Activated CD8-positive, alpha-beta memory T cell treated with anti-CD3 and anti-CD28 coated beads for 4 hours (primary cell): ENCODE measurements at places on chromosomes 1 and 21.

DNA sequence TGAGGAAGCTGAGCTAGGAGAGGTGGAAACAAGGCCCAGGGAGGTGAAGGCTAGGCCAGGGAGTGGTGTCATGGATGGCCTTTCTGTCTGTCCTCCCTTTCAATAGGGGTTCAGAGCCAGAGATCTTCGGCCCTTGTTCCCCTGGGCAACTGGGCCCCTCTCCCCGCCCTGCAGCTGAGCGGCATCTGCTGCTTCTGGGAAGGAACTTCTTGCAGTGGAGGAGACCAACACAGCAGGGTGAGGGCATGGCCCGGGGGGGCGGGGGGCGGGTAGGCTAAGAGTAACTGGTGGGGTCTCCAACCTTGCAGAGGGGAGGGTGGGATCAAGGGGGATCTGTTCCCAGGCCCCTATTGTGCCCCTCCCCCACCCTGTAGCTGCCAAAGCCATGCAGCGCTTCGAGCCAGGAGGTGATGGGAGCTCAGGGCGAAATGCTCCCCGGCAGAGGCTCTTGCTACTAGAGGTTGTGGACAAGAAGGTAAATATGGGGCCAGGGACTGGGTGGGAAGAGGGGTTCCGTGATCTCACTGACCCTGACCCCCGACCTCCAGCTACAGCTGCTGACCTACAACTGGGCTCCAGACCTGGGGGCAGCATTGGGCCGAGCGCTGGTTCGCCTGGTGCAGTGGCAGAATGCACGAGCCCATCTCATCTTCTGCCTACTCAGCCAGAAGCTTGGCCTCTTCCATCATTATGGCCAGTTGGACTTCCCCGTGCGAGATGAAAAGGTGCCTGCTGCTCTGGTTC lies 11.7 kb downstream of the HYI start:
- no peak for DNase-seq

GRCh38 chr1:27589441-27589840 lies 14.5 kb downstream of the AHDC1 start:
- no peak for DNase-seq

DNA sequence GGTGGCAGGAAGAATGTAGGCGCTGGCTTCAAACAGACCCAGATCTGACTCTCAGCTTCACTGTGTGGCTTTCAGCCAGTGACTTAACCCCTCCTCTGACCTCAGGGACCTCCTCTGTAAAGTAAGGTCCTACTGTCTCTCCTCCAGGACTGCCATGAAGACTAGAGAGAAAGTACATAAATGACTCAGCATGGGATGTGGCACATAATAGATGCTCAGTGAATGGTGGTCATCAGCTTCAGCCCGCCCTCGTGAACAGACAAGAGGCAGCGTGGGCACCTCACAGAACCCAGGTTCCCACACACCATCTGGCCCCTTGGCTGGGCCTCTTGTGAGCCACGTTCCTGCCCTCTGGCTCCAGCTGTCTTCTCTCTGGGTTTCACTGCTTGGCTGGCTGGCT lies 126.0 kb downstream of the SYF2 start:
- no peak for DNase-seq

DNA sequence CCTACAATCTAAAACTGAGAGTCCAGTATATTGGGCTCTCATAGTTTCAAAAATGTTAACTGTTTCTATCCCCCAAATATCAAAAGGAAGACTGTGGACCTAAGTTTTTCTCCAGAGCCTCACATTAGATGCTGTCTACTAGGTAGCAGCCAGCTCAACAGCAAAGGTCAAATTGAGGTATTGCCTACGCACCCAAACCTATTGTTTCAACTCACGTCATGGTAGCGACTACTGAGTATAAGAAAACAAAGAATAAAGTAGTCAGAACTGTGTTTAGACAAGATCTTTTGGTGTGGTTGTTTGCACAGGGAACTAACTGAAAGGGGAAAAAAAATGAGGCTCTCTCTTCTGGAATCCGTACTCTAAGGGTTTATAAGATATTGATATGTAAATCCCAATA lies 173.2 kb downstream of the LBR start:
- DNase-seq, result no peak

- no peak for DNase-seq
Measured at GRCh38 chr1:21232044-21232443, 55.3 kb upstream of the EIF4G3 start.

DNA sequence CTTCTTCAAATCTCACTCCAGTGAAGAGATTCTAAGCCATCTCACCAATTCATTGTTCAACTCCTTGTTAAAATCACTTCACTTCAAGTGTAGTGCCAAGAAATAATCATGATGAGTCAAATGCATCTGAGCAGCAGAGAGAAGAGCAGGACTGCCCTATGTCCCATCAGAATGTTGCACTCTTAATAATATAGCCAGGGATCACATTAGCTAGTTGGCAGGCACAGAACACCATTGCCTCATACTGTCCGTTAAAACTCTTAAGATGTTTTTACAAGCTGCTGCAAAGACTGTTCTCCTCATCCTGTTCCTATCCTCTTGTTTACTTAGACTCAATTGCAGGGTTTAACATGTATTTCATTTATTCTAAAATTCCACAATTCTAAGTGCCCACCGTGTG lies 432.9 kb downstream of the PLPP3 start:
- DNase-seq, result no peak

DNA sequence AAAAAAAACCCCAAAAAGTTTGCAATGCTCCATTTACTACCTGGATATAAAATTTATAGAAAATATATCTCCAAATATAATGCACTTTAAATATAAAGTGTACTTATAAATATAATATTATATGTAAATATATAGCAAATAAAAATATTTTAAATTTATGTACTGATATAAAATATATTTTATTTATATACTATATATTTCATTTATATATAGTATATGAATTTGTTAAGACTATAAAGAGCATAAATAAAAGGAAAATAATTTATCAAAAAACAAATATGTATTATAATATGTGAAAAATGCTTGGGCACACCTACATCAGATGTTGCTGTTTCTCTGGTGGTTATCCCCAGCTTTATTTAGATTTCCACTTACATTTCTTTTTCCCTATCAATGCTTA lies 71.0 kb upstream of the ZBTB18 start:
- DNase-seq, result no peak

- no peak for DNase-seq
Measured at GRCh38 chr1:43174873-43175272, 2.7 kb downstream of the CFAP57 start.

DNA sequence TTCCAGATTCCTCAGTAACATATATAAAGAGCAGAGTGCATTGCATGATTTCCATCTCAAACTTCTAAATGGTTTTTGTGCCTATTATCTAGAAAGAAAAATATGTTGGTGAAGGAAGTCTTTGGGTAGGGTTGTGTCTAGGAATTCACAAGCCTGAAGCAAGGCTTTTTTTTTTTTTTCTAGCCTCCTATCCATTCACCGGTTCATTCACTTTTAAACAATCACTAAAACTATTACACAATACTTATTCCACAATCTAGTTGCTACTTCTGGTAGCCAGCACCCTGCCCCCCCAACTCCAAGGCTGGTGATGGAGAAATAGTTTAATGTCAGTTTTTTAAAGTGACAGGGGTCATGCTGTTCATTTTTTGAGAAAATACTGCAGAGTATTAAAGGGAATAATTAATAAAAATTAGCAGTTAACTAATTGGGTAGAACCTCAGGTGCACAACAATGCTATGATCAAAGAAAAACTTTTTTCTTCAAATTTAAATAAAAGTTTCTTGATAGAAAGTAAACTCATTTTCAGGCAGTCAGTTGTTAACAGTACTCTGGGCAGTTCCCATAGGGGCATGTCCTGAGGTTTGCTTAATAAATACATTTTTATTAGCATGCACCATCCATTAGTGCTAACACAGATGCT lies 10.9 kb downstream of the IRF2BP2 start:
- DNase-seq, result no peak

DNA sequence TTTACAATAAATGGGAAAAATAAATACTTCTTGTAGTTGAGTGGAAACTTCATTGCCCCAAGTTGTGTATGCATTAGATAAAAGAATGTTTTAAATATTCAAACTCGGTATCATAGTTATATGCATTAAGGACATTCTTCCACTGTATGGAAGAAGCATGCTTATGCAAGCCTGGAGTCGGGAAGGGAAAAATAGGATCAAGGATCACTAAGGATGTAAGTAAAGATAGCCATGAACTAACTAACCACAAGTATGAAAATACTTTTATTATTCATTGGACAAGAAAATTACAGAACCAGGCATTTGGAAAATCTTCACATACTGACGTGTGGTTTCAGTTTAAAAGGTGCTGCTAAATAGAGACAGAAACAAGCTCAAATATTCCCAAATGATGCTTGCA lies 26.9 kb upstream of the DPYD start:
- no peak for DNase-seq

DNA sequence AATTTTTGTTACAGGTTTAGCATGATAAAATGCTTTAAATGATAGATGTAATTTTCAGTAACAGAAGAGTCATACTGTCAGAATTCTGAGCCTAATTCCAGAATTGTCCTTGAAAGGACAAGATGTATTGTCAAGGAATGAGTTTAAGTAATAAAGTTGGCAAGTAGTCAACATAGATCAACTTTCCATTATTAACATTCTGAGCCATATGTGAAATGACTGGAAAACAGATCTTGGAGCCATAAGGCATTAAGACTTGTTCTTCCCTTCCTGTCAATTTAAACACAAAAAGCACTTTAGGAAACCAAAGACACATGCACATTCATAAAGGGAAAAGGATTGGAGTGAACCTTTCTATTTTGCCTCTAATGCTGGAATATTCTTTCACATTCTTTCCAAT lies 107.0 kb downstream of the ODF2L start:
- no peak for DNase-seq

DNA sequence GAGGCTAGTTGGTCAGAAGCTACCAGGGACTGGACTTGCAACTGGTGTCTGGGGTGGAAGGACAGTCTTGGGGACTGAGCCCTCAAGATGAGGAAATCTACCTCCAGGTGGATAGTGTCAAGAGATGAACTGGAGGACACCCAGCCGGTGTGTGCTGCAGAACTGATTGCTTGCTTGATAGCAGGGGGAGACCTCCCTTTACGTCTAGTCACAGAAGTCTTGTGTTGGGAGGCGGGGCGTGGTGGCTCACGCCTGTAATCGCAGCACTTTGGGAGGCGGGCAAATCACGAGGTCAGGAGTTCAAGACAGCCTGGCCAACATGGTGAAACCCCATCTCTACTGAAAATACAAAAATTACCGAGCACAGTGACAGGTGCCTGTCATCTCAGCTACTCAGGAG lies 4.9 kb downstream of the RCC2 start:
- DNase-seq, result no peak

DNA sequence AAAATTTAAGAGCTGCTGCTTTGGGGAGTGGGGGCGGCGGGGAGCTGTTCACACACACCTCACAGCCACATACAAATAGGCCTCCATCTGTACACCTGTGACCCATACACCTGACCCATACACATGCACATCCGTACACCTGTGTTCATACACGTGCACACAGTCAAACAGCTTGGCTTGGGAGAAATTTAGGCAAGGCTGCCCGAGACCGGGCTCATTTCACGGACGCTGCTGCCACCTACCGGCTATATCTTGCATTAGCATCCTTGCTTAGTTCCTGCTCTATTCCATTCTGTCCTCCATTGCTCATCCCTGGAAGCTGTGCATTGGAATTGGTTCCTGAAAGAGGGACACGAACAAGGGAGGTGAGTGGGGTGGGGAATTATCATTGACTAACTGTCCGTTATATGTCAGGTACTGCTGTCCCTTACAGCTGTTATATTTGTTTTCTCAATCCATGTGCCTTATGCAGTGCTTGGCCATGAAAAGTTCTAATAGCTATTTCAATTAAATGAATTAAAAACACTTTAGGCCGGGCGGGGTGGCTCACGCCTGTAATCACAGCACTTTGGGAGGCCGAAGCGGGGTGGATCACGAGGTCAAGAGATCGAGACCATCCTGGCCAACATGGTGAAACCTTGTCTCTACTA lies 37.1 kb upstream of the EPB41 start:
- peak; percentile 48 for DNase-seq

- DNase-seq, result peak; percentile 35
Measured at GRCh38 chr1:235867903-235868469, 1.3 kb upstream of the LYST start.

DNA sequence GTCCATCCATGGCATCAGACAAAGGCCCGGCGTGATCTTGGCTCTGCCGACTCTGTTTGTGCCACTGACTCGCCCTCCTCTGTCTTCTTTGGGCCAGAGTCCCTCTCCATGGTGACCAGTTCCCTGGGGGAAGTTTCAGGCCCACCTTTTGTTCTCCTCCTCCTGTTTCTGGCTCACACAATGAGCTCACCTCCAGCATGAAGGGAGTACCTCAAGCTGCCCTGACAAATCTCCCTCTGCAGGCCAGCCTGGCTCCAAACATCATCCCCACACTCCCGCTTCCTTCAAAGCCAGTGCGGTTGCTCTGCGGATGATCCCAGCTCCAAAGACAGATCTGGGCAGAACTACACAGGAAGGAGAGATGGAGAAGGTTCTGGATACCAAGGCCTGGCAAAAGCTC lies 576.6 kb downstream of the NPHP4 start:
- no peak for DNase-seq

- DNase-seq, result no peak
Measured at GRCh38 chr1:38141483-38141882, 94.9 kb upstream of the POU3F1 start.

DNA sequence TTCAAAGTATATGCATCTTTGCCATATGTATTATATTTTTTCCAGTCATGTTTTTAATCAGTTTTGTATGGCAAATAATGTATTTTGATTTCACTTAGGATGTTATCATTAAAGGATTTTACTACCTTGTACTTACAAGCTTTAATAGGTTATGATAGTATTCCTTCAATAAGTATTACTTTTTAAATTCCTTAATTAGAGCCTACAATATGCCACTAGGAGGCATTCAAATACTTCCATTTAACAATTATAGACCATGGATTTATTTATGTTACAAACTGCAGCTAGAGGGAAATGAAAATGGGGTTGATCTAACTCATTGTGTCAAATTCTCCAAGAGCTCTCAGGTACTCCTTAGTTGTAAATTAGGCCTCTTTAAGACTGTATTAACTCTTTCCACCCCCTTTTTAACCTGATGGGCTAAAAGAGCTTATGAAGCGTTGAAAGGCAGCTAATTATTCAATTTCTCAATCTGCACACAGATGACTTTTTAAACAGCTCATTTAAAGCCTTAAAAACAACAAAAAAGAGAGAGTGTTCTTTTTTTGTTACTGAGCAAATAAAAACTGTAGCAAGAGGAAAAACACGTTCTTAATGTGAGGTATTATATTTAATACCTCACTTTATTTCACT lies 156.2 kb downstream of the DENND1B start:
- DNase-seq, result no peak

DNA sequence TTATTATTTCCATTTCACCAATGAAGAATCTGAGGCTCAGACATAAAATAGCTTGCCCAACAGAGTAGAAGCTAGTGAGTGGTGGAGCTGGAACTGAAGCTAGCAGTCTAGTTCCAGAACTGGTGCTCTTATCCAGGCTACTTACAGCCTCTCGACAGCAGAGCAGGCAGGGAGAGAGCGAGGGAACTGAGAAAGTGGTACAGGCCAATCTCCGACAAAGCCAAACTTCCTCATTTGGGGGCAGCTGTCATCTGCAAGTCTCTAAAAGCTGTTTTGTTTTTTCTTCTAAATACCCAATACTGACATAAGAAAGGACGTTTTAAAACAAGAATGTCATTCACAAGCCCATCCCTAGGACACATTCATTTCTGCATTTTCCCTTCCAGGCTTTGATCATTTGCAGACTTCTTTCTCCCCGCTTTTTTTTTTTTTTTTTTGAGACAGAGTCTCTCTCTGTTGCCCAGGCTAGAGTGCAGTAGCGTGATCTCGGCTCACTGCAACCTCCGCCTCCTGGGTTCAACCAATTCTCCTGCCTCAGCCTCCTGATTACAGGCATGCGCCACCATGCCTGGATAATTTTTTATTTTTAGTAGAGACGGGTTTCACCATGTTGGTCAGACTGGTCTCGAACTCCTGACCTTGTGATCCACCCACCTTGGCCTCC lies 20.0 kb downstream of the YIPF1 start:
- DNase-seq, result no peak
